ENCODE measurements at places on chromosomes 1 and 21. TPM values are rescaled to one million over a fixed set of nuclear protein-coding genes. Genes with fewer than 3 reads are reported as not detected.

BTBD19 gene
- 1.2 TPM for total RNA-seq

MTOR gene
- total RNA-seq, result 32.9 TPM

ANGPTL1 gene
- total RNA-seq, result 11.2 TPM

ARL8A gene
- total RNA-seq, result 46.3 TPM

NOTCH2 gene
- 155 TPM for total RNA-seq

C1orf146 gene
- not detected for total RNA-seq

DNALI1 gene
- 1.7 TPM for total RNA-seq

FNDC10 gene
- 9.0 TPM for total RNA-seq

SLC25A34 gene
- total RNA-seq, result 3.0 TPM

C1orf210 gene
- 17.4 TPM for total RNA-seq

PRMT6 gene
- total RNA-seq, result 13.1 TPM

VWA5B1 gene
- total RNA-seq, result 0.16 TPM

FAM3B gene
- not detected for total RNA-seq

SPRR2G gene
- 56.6 TPM for total RNA-seq

GJA9 gene
- total RNA-seq, result 1.1 TPM

SELENON gene
- total RNA-seq, result 39.3 TPM

LENEP gene
- total RNA-seq, result not detected

ANKRD35 gene
- 32.9 TPM for total RNA-seq

All from suprapubic skin (tissue), 4 donors.